ENCODE measurements at places on chromosomes 5 and 9.

DNA sequence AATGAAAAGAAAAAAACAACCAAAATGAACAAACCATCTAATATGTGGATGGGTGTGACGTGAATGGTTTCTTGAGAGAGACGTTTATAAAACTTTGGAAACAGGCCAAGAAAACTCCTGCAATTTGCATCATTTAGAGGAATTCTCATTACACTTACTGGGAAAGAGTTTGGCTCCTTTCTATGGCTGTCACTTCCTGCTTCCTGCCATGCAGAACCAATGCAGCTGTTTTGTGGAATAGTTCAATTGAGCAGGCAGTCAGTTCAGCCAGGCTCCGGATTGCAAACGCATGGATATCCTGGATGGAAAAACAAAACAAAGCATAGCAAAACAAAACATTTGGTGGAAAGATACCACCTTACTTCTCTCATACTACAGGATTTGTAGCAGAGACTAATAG is 36.6 kb downstream of the FAM114A2 start:
- no peak for DNase-seq

DNA sequence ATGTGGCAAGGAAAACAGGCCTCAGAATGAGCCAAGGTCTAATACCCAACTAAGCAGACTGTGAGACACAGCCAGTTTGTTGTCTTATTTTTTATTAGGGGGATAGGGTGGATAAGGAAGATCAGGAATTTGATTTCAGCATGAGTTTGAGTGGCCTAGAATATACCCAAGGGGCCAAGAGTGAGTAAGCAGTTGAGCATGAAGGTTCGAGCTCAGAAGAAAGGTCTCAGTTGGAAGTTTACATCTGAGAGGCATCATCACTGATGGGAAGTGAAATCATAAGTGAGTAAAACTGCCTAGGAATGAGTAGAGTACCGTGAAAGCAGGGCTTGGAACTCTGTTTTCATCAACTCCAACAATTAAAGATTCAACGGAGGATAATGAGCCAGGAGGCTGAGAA is 12.6 kb downstream of the PSMD5 start:
- DNase-seq, result no peak

GRCh38 chr5:156680831-156681230 is 169.3 kb upstream of the PPP1R2B start:
- no peak for DNase-seq

GRCh38 chr5:64166201-64166959 is 737 bp downstream of the RNF180 start:
- DNase-seq, result peak; percentile 18
